A673 (cell line): ENCODE measurements at places on chromosomes 4 and X. TPM values are rescaled to one million over a fixed set of nuclear protein-coding genes. Genes with fewer than 3 reads are reported as not detected.

Gene SOX3
- total RNA-seq = not detected in 2 replicates

Gene SHROOM2
- 3.7 and 5.4 TPM in 2 replicates for total RNA-seq

Gene VAMP7
- 25.1 and 26.2 TPM in 2 replicates for total RNA-seq

Gene MFAP3L
- 7.6 and 8.3 TPM in 2 replicates for total RNA-seq

Gene ARHGAP10
- 4.3 and 4.8 TPM in 2 replicates for total RNA-seq

Gene PABPC1L2B
- not detected in 2 replicates for total RNA-seq

Gene PLP1
- not detected in 2 replicates for total RNA-seq

- H3K4me3 ChIP-seq = no peak overlapping the region
- no peaks in the 10 kb centered on the region for H3K4me1 ChIP-seq
- no peaks in the 10 kb centered on the region for H3K27me3 ChIP-seq
- H3K36me3 ChIP-seq = no peaks in the 10 kb centered on the region
These were observed 106.4 kb upstream of the GRIA3 start for GRCh38 chrX:123077631-123078030.

DNA sequence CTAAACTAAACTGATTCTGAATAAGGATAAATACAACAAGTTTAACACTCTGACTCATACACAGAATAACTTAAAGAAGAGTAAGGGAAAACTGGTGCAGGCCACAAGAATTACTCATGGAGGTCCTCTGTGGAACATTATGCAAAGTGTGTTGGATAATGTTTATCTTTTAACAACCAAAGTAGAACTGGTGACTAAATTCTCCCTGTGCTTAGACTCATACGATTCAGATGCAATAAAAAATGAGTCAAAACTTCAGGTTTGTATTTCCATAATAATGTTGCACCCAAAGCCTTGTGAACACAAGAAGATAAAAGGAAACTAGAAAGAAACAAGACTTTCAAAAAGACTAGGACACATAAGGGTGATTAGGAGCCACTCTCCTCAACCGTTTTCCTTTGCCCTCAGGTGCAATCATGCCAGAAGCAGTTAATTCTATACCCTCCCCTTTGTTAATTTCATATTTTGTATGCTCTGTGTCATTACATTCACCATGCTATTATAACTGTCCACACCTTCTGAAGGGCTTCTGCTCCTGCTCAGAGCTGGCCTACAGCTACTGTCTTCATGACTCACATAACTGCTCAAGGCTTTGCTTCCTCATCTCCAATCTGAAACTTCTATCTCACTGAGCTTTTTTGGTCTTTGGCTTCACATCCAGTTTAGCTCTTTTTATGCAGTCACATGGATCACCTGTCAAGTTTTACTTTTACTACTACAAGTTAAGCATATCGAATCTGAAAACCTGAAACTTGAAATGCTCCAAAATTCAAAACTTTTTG is 60.2 kb downstream of the KCNIP4 start:
- no peak for DNase-seq
- H3K4me3 ChIP-seq = no peak overlapping the region
- H3K27me3 ChIP-seq = no peaks in the 10 kb centered on the region
- no peaks in the 10 kb centered on the region for H3K36me3 ChIP-seq
- H3K27ac ChIP-seq = no peak overlapping the region

- H3K36me3 ChIP-seq = no peaks in the 10 kb centered on the region
- no peak overlapping the region for H3K4me3 ChIP-seq
- no peaks in the 10 kb centered on the region for H3K4me1 ChIP-seq
These were observed 34.0 kb downstream of the STARD8 start for GRCh38 chrX:68681443-68681941.

DNA sequence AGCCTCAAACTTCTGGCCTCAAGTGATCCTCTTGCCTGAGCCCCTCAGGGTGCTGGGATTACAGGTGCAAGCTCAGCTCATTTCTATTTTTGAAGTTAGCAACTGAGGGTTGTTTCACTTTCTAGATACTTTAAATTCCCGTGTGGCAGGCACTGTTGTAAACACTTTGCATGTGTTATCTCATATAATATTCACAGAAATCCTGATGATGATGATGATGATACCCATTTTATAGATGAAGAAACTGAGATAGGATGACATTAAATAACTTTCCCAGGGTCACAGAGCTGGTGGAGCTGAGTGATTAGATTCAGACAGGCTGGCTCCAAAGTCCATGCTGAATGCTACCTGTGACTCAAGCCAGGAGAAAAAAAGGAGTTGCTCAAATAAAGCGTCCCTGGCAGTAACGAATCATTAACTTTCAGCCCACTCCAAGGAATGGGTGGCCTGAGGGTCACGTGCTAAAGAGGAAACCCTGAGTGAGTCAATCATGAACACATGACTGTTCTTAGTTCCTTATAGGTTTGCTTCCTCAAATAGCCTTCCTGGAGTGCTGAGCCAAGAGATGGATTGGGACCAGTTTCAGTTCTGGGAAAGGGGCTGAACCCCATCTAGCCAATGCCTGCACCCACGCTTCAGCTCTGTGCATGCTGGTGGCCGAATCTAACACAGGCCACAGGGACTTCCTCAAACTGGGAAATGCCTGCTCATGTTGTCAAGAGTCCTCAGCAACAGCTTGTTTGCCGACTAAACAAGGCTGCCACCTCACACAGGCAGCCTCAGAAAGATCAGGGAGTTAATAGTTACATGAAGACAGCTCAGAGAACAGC is 52.8 kb downstream of the RBM47 start:
- H3K4me1 ChIP-seq = no peaks in the 10 kb centered on the region
- H3K27ac ChIP-seq = no peak overlapping the region
- H3K27me3 ChIP-seq = no peaks in the 10 kb centered on the region
- H3K36me3 ChIP-seq = no peaks in the 10 kb centered on the region

GRCh38 chr4:123649250-123649644 is 252.7 kb downstream of the SPRY1 start:
- H3K4me3 ChIP-seq = no peak overlapping the region
- no peaks in the 10 kb centered on the region for H3K4me1 ChIP-seq
- no peak overlapping the region for H3K27ac ChIP-seq
- H3K27me3 ChIP-seq = no peaks in the 10 kb centered on the region
- no peaks in the 10 kb centered on the region for H3K36me3 ChIP-seq

DNA sequence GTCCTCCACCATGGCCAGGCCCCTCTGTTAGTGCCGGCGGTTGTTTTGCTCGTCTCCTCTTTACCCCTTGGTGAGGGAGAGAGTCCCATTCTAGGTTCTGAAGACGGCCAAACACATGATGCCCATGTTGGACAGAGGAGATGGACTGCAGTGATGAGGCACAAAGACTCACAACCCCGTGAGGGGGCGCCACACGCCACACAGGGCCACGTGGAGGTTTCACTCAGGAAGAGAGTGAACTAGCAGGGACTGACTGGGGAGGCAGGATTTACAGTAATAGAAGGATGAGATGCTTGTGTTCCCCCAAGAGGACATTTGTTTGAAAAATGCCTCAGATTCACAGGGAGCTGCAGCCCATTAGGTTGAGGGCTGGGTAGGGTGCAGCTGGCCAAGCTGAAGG is 655.3 kb upstream of the FRG1 start:
- no peak for DNase-seq
- no peaks in the 10 kb centered on the region for H3K36me3 ChIP-seq
- no peaks in the 10 kb centered on the region for H3K27me3 ChIP-seq
- no peaks in the 10 kb centered on the region for H3K4me1 ChIP-seq
- H3K4me3 ChIP-seq = no peak overlapping the region

DNA sequence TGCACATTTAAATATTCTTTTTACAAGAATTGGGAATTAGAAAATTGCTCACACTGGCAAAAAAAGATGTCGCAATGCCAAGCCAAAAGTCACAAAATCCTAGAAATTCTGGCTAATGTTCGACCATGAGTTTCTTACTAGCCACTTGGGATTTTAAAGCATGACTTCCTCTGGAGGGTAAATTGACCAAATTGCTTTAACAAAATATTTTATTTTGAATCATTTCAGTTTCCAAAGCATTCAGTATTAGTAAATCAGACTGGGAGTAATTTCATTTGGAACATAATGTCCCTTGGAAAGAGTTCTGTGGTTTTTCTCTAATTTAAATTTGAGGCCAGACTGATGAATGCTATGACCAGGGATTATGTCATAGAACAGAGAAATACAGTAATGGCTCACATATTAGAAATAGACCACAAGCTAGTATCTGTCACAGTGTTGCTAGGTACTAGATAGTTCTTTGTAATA is 7.6 kb upstream of the CXCL5 start:
- H3K4me3 ChIP-seq = no peak overlapping the region
- no peak overlapping the region for H3K27ac ChIP-seq
- H3K4me1 ChIP-seq = no peaks in the 10 kb centered on the region
- no peak for DNase-seq
- H3K27me3 ChIP-seq = no peaks in the 10 kb centered on the region

GRCh38 chr4:176123710-176124407 is 58.2 kb downstream of the WDR17 start:
- H3K36me3 ChIP-seq = no peaks in the 10 kb centered on the region
- DNase-seq = peak; percentile 19
- no peaks in the 10 kb centered on the region for H3K4me1 ChIP-seq
- H3K4me3 ChIP-seq = no peak overlapping the region

DNA sequence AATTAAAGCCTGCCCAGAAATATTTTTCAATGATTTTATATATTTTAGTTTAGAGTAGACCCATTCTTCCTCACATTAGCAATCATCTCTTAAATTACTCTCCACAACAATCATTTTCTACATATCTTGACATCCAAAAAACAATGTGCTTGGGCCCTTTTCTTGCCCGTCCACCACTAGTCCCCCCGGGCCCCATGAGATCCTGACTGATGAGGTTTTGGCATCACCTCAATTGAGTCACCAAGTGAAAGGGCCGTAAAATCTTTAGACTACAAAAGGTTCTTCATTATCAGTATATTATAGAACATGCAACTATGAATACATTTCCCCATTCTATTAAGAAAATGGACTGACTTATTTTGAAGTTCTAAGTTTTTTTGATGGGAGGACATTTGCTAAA is 4.0 kb upstream of the CDKL2 start:
- no peak for DNase-seq
- no peaks in the 10 kb centered on the region for H3K36me3 ChIP-seq
- H3K4me1 ChIP-seq = no peaks in the 10 kb centered on the region
- H3K4me3 ChIP-seq = no peak overlapping the region
- H3K27me3 ChIP-seq = no peaks in the 10 kb centered on the region
- H3K27ac ChIP-seq = no peak overlapping the region

DNA sequence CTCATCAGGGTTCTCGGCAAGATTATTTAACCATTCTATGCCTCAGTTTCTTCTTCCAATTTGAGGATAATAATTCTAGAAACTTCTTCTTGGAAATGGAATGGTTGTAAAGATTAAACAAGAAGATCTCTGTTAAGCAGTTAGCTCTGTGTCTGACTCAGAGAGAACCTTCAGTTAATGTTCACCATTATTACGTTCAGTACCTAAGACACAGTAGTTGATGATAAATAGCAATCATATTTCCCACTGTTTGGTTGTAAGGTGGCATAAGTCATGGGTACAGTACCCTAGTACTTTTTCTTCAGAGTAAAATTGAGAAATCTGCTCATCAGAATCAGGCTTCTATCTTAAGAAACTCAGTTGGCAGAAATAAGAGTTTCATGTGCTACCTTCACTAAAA is 366.5 kb upstream of the BOD1L1 start:
- DNase-seq = no peak
- H3K4me3 ChIP-seq = no peak overlapping the region
- no peaks in the 10 kb centered on the region for H3K36me3 ChIP-seq

DNA sequence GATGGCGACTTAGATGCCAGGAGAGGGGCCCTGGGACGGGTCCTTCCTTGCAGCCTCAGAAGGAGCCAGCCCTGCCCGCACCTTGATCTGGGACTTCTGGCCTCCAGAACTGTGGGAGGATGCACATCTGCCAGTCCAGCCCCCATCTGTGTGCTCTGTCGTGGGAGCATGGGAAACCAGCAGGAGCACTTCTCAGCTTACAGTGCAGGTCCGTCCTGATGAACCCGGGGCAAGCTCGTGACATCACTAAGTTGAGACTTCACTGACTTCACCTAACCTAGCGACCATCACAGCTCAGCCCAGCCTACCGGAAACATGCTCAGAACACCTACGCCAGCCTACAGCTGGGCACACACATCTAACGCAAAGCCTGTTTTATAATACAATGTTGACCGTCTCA is 38.1 kb downstream of the ABLIM2 start:
- H3K27ac ChIP-seq = no peak overlapping the region
- H3K36me3 ChIP-seq = no peaks in the 10 kb centered on the region
- H3K27me3 ChIP-seq = no peaks in the 10 kb centered on the region
- no peak for DNase-seq
- H3K4me3 ChIP-seq = no peak overlapping the region

GRCh38 chr4:146465628-146466027 is 56.1 kb downstream of the SLC10A7 start:
- H3K4me3 ChIP-seq = no peak overlapping the region
- no peaks in the 10 kb centered on the region for H3K27me3 ChIP-seq
- H3K27ac ChIP-seq = peak overlapping the region; percentile 80
- peaks cover 73% of the 10 kb centered on the region for H3K4me1 ChIP-seq

DNA sequence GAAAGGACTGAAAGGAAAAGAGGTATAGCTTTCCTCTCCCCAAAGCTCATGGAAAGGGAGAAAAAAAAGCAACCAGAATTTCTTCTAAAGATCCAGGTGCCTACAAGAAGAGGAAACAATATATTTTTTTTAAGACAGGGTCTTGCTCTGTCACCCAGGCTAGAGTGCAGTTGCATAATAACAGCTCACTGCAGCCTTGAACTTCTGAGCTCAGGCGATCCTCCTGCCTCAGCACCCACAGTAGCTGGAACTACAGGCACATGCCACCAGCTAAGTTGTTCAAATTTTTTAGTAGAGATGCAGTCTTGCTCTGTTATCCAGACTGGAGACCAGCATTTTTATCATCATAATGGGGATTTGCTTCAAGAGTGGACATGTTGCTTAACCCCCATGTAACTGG is 30.5 kb upstream of the BBS12 start:
- H3K4me3 ChIP-seq = no peak overlapping the region
- H3K36me3 ChIP-seq = no peaks in the 10 kb centered on the region
- H3K27me3 ChIP-seq = no peaks in the 10 kb centered on the region
- no peak overlapping the region for H3K27ac ChIP-seq

- H3K36me3 ChIP-seq = no peaks in the 10 kb centered on the region
- no peak for DNase-seq
- no peaks in the 10 kb centered on the region for H3K4me1 ChIP-seq
- H3K4me3 ChIP-seq = no peak overlapping the region
- no peaks in the 10 kb centered on the region for H3K27me3 ChIP-seq
- no peak overlapping the region for H3K27ac ChIP-seq
These were observed 34.1 kb upstream of the RPS6KA3 start for GRCh38 chrX:20300822-20301221.

DNA sequence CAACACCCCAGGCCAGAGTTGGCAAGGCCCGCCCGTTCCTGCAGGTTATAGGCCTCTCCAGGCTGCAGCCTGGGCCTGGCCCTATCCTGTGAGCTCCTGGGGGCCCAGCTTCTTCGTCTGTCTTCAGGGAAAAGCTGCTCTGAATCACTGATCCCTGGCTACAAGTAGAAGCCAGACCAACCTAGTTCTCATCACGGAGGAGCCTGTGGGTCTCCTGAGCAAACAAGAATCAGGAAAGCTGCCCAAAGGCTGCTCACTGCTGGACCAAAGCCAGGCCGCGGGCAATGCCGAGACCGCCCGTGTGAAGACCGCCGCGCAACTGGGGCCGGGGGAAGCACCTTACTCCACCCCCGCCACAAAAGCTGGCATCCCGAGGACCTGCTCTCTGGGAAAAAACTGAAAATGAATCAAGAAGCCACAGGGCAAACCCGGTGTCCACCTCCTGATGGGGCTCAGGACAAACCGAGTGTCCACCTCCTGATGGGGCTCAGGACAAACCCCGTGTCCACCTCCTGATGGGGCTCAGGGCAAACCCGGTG is 12.8 kb downstream of the CTBP1 start:
- DNase-seq = no peak
- no peak overlapping the region for H3K4me3 ChIP-seq
- H3K36me3 ChIP-seq = peaks cover 66% of the 10 kb centered on the region
